ENCODE measurements at places on chromosomes 2 and 18.

DNA sequence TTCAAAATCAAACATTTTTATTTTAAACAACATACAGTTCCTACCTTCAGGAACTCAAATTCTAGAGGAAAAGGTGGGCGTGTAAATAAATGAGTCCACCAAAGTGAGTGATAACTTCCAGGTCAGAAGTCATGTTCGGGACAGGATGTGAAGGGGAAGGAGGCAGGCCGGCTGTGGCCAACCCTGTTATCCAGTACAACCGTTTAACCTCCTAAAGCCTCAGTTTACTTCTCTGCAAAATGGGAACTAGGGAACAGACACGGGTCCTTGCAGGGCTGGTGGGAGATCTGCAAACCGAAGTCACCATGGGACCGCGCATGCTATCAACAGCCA is 373 bp downstream of the EIPR1 start:
- DNase-seq: no peak

GRCh38 chr18:10148189-10148929 is 234.5 kb downstream of the VAPA start:
- DNase-seq: no peak

DNA sequence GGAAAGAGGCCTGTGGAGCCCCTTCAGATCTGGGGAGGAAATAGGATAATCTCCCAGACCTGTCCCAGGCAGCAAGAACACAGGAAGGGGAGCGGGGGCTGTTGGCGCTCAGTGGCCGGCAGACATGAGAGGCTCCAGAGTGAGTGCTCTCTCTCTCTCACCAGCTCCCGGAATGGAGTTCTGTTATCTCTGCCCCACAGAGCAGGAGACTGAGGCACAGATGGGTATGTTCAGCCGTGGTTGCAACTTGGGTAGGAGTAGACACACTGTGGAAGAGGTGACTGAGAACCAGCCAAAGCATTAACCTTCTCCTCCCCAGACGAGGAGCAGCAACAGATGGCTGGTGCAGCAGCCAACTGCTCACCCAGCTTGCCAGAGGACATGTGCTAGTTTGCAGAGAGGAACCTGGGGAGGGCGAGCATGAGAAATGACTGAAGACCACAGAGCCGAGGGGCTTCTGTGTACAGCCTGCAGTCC is 82.0 kb downstream of the NRP2 start:
- DNase-seq: no peak

GRCh38 chr2:190922376-190922775 is 41.8 kb downstream of the GLS start:
- no peak for DNase-seq

- no peak for DNase-seq
These were observed 120.5 kb upstream of the ZFP36L2 start for GRCh38 chr2:43346602-43347567.

Measured in activated T-helper 9 cell treated with anti-CD3 and anti-CD28 coated beads, Interleukin-2, amount 50 U/mL, for 16 hours (primary cell).